ENCODE measurements at places on chromosomes 5 and 9.

GRCh38 chr5:145854651-145855258 lies 18.1 kb downstream of the GRXCR2 start:
- DNase-seq: no peak

DNA sequence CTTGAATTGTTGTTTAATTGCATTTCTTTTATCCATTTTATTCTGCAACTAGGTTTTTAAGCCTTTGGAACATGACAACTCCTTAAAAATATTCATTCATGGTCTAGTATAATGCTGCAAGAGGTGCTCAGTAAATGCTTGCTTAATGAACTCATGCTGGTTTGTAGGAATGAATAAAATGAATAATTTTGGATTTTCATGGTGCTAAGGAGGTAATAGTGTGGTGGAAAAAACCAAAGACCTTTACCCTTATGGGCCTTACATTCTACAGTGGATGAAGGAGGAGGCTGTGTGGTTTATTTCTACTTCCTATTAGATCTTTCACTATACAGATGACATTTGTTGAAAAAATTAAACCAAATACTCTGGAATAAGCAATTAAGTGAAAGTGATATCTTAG lies 43.4 kb downstream of the LRRTM2 start:
- no peak for DNase-seq

DNA sequence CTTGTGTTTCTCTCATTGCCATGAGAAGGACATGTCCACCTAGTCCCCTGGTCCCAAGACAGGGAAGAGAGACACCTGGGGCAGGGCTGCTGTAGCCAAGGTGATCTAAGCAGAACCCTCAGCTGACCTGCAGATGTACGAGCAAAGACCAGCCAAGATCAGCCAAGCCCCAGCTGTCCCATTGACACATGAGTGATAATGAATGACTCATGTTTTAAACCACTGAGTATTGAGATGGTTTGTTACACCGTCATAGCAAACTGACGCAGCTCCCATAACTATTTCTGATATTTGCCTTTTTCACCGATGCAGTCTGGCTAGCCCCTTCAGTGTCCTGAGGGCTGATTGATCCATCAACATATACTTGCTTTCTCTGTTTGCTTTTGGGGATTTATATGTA lies 6.7 kb downstream of the OR1K1 start:
- DNase-seq: peak; percentile 48

DNA sequence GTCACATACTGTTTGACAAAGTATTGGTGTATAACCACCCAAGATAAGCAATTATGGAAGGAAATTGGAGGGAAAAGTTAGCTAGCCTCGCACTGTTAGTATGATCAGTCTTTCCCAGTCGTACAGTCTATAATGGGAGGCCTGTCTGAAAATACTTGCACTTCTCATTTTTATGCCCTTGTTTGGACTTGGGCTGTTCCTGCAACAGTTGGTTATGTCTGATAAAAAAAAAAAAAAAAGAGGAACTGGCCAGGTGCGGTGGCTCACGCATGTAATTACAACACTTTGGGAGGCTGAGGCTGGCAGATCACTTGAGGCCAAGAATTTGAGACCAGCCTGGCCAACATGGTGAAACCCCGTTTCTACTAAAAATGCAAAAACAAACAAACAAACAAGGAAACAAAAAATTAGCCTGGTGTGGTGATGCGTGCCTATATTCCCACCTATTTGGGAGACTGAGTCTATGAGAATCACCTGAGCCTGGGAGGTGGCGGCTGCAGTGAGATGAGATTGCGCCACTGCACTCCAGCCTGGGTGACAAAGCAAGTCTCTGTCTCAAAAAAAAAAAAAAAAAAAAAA lies 58.3 kb upstream of the ANKRD33B start:
- DNase-seq: no peak

DNA sequence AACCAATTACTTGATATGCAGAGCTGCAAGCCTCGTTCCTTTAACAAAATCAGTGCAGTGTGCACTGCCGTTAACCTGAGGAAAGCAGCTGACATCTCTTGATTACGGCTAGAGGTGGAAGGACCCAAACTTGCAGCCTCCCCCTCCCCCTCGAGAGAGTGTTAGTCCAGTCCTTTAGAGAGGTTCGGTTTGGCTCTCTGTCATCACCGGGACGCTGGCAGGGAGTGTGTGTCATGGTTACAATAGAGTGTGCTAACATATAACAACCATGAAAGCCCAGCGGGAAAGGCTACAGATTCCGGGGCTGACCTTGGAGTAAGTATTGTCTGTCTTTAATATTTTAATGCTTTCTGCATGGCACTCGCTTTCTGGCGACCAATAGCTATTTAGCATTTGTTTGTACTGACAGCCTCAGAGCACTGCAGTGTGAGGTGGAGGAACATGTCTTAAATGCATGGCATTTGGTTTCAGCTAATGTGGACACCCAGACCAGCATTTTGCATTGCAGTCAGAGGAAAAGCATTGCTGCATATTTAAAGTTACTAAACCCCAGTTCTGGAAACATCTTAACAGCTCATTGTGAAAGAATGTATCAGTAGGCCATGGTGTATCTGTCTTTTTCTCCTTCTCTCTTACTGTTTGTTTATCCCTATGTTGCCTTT lies 237.5 kb downstream of the CD180 start:
- no peak for DNase-seq

GRCh38 chr9:32398207-32398606 lies 13.8 kb downstream of the ACO1 start:
- no peak for DNase-seq

- DNase-seq: no peak
These were observed 9.0 kb downstream of the FCN2 start for GRCh38 chr9:134889386-134890154.

DNA sequence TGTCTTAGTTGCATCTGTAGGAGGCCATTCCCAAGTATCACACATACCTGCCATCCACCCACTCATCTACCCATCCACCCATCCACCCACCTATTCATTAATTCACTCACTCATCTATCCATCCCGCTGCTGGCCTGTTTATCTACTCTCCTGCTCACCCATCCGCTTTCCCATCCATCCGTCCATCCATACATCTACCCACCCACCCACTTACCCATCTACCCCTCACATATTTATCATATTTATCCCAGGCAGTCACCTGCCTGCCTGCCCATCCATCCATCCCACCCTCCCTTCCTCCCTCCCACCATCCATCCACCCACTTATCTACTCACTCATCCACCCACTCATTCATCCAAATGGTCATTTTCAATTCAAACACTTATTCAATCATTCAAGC lies 143.9 kb upstream of the PANK3 start:
- no peak for DNase-seq

GRCh38 chr5:173513521-173513991 lies 102.9 kb downstream of the BOD1 start:
- DNase-seq: no peak

- DNase-seq: no peak
These were observed 244.3 kb downstream of the TAF11L14 start for GRCh38 chr5:17878541-17878940.
